ENCODE measurements at places on chromosomes 16 and 17.

DNA sequence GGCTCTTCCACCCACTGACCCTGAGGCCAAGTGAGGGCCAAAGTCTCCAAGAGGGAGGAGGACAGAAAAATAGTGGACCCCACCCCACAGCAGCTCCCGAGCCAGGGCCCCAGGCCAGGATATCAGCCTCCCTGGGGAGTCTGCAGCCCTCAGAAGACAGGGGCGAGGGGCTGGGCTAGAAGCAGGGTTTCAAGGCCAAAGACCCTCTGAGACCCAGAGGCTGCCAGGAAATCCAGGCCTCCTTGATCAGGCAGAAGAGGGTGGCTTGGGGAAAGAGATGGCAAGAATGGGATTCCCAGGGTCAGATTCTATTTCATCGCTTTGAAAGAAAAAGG is 156.1 kb downstream of the ZNF423 start:
- no peak for DNase-seq

GRCh38 chr17:78664476-78665386 is 87.5 kb upstream of the DNAH17 start:
- no peak for DNase-seq

- DNase-seq: no peak
Measured at GRCh38 chr16:2691491-2692248, 9.3 kb downstream of the KCTD5 start.

DNA sequence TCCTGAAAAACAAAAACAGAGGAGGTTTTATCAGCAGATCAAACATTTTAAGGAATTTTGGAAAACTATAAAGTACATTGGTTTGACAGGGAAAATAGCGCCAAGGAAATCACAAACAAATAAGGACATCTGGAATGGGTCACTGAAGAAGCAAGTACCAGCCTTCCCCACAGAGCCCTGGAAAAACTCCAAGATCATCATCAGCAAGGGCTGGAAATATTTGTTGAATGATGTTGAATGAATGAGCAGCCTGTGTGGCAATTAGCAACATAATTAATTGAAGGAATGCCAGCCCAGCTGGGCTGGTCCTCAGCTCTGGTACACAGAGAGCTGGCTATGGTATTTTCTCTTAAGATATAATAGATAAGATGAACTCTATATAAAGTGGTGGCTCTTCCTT is 290.4 kb downstream of the HS3ST3A1 start:
- DNase-seq: no peak

DNA sequence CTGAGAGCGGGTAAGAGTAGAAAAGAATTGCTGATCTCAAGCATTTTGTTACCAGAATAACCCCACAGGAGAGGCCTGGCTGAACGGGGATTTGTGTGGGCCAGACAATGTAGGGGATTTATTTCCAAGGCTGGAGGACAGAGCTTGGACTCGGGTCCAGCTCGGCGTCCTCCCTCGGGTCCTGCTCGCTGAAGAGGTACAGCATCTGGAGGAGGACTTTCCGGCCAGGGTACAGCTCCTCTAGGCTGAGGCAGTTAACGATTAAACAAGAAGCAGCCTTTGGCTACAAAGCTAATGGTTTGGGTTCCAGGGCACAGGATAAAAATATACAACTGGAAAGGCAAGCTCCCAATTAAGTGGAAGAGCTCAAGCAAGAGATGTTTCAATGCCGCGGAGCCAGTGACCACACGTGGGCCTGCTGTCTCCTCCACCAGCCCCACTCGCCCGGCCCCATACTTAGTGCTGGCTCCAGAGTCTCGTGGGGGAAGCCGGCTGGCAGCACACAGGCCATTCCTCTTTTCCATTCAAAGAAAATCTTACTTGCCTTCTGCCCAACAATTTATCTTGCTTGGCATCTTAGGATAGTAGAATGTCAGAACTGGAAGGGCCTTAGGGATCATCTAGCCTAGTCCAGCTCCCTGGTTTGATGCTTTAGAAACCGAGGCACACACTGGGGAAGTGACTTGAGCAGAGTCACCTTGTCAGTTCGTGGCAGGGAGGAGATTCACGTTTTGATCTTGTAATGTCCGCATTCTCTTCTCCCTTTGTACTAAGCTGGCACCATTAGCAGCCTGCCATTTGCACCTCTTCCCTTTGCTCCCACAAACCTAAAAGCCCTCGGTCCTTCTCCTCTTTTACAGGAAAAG is 85.9 kb upstream of the TBX2 start:
- DNase-seq: no peak

All from naive thymus-derived CD4-positive, alpha-beta T cell (primary cell).